WERI-Rb-1 (cell line): ENCODE measurements at places on chromosomes 7 and 10.

GRCh38 chr7:155870334-155871180, 58.3 kb upstream of the SHH start:
- DNase-seq, result no peak

DNA sequence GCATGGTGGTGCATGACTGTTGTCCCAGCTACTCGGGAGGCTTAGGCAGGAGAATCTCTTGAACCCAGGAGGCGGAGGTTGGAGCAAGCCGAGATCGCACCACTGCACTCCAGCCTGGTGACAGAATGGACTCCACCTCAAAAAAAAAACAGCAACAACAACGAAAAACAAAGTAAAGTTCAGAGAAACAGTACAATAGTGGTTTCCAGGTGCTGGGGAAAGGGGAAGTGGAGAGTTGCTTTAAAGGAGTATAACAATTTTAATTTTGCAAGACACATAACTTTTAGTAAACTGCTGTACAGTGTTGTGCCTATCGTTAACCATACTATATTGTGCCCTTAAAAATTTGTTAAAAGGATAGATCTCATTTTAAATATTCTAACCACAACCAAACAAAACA, 662.7 kb upstream of the POT1 start:
- DNase-seq, result no peak

- DNase-seq, result no peak
These were observed 7.8 kb downstream of the HTRA1 start for GRCh38 chr10:122468926-122469781.

DNA sequence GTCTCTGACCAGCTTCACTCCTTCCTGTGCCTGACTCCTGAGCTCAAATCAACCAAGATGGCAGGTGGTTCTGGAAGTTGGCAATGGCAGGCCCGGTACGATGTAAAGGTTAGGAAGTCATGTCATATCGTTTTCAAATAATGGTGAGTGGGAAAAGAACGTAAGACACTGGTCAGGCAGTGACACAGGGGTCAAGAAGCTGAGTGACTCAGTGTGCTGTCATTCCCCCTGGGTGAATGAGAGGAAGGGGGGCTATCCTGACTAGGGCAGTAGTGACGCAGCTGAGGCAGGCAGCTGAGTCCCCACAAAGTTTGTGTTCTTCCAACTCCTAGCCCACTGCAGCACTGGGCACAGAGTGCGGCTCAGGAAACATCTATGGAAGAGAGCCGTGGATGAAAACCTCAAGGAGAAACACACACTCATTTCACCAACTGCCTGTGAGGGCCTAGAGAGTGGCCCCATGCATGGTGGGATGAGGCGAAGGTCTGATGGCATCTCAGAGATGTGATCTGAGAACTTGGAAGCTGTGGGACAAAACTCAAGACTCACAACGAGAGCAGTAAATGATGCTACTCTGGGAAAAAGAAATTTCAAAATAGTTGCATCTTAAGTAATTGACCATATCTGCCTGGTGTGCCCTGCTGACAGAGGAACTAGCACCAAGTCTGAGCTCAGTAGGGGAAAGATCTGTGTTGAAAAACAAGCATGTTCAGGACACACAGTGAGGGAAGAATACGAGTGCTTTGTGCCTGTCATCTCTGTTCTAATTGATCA, 23.2 kb downstream of the CREB3L2 start:
- DNase-seq, result no peak

DNA sequence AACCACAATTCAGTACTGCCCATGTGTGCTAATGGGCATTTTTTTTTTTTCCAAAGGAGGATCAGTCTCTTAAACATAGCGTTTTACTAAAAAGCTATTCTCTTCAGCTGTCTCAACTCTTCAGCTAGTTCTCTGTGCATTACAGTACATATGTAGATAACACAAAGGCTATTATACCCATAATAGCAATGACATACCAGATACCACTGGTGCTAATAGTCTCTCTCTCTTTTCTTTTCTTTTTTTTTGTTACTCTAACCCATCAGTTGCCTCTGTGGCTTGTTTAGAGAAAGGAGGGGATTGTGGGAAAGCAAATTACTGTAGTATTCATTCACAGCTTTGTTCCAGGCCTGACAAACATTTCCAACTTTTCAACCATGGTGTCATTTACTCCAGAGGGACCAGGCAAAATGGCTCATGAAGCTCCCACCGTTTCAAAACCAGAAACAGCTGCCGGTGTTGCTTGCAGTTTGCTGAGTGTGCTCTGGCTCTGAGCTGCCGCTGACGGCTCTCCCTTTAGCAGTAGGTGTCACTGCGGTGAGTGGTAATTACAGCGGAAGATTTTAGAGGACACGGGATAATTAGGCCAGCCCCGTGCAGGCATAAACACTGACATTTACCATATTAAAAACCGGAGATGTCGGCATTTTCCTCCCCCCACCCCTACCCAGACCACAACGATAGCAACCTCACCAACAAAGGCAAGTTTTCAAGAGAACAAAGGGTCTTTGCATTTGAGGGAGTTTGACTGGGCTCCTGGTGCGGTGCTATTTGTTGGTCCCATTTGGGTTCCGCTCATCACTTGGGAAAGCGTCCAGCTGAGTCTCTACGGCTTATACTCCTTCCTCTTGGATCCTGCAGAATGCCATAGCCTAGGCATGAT, 1005.5 kb downstream of the KCNMA1 start:
- no peak for DNase-seq

DNA sequence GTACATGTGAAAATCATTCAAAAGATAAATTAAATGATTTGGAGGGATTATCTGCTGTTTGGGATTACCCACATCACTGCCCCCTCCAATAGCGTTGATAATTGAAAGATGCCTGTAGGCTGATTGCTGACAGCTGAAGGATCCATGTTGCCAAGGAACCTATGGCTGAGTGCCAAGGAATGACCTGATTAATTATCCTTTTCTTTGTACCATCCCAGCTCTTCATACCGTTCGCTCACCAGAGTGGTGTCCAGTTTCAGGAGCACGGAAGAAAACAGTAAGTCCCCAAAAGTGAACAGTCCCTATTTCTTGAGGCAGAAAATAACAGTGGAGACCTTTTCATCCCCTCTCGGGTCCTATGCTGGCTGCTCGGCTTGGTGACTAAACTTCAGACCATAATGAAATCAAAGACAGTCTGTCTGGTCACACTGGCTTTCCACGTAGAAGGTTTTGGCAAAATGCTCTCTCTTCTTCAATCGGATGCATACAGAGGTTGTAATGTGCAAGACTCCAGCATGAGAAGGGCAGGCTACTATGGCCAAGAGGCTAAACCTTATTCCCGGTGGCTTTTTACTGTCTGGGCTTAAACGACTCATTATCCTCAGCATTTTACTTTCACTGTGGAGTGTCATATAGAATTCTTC, 108.8 kb downstream of the SPAG6 start:
- no peak for DNase-seq

GRCh38 chr10:8032558-8032957, 21.9 kb upstream of the GATA3 start:
- no peak for DNase-seq

GRCh38 chr7:105602325-105603305, 21.3 kb upstream of the EFCAB10 start:
- DNase-seq, result no peak

- no peak for DNase-seq
These were observed 237.9 kb upstream of the PRSS1 start for GRCh38 chr7:142511374-142511773.

GRCh38 chr10:98619446-98619845, 172.7 kb upstream of the HPS1 start:
- DNase-seq, result no peak

- no peak for DNase-seq
These were observed 41.3 kb upstream of the ARL4A start for GRCh38 chr7:12646139-12646538.

DNA sequence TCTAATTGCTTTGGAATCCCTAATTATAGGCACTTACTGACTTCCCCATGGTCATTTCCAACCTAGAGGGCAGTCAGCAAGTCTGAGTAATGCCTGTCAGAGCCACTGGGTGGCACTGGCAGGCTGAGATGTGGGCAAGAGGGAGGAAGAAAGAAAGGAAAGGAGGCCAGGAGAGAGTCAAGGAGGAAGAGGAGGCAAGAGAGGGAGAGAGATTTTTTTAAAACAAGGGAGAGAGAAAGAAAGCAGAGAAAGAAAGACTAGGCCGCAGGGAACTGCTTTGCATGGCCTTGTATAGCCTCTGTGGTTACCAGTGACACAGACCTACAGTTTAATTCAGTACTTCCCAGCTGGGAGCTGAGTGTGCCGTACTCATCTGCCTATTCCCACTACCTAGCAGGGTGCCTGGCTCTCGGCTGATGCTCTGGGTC, 210.4 kb upstream of the ADO start:
- peak; percentile 28 for DNase-seq

DNA sequence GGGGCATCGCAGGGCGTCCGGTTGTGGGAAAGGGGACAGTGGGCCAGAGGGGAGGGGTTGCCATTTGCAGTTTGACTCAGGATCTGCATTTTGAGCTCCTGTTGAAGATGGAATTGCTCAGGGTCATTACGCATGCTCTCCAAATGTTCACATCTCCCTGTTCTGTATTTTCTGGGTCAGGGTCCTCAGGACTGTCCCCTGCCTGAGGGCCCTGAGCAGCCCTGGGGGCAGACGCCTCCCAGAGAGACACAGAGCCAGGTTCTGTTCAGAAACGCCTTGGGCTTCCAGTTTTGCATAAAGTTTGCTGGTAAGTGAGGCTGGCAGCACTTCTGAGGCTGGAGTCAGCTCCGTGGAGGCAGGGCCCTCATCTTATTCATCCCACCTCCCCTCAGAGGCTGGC, 34.1 kb upstream of the NUB1 start:
- no peak for DNase-seq

- no peak for DNase-seq
These were observed 64.0 kb downstream of the TACR2 start for GRCh38 chr10:69352569-69353264.

DNA sequence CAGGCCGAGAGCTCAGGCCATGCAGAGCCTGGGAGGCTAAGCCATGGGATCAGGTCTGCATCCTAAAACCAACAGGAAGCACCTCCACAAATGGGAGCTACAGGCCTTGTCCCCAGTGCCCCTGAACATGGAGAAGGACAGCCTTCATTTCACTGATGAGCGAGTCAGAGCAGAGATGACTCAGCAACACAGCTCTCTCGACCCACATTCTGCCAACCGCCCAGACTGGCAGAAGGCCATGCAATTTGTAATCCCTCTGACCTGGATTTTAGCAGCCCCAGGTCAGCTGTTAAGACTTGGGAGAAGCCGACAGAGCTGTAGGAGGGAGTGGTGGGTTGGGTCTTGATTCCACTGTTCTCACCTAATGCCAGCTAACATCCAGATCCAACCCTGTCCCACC, 25.5 kb downstream of the VOPP1 start:
- DNase-seq, result peak; percentile 63

GRCh38 chr10:47026301-47027107, 115.3 kb downstream of the PTPN20 start:
- DNase-seq, result peak; percentile 14

GRCh38 chr7:30244340-30244739, 40.1 kb upstream of the ZNRF2 start:
- peak; percentile 18 for DNase-seq
